ENCODE measurements at places on chromosomes 6 and 20.
A peak's percentile ranks its signal among the peaks of the same experiment; 100 is the strongest.

DNA sequence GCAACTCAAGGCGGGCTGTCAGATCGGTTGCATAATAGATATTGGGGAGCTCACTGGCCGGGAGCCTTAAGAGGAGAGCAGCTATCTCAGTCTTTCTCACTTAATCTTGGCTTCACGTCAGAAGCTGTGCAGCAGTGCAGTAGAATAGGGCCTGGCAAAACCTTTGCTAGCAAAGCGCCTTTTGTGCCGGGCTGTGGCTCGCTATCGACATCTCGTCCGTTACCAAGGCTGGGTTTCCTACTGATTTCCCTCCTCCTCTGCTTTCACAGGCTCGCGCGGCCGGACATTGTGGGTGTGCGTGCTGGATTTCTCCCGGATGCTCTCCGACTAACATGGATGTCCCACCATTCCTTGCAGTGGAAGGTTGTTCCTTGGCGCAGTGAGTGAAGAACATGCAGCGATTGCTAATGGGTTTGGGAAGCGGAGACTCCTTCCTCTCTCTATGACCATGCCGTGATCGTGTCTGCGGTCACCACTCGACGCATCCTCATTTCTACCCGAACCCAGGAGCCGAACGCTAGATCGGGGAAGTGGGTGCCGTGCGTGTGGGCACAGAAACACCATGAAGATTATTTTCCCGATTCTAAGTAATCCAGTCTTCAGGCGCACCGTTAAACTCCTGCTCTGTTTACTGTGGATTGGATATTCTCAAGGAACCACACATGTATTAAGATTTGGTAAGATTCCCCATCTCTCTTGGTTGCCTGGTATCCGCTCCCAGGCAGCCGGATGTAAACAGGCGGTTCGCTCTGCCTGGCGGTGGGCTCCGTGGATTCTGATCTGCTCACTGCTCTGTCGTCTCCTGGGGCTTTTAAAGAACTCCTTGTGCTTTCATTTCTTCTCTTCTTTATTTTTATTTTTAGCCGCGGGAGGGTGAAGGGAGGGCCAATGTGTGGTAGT is 5.5 kb downstream of the GRIK2 start:
- DNase-seq = no peak

GRCh38 chr6:157012355-157012754 is 235.2 kb downstream of the ARID1B start:
- no peak for DNase-seq

DNA sequence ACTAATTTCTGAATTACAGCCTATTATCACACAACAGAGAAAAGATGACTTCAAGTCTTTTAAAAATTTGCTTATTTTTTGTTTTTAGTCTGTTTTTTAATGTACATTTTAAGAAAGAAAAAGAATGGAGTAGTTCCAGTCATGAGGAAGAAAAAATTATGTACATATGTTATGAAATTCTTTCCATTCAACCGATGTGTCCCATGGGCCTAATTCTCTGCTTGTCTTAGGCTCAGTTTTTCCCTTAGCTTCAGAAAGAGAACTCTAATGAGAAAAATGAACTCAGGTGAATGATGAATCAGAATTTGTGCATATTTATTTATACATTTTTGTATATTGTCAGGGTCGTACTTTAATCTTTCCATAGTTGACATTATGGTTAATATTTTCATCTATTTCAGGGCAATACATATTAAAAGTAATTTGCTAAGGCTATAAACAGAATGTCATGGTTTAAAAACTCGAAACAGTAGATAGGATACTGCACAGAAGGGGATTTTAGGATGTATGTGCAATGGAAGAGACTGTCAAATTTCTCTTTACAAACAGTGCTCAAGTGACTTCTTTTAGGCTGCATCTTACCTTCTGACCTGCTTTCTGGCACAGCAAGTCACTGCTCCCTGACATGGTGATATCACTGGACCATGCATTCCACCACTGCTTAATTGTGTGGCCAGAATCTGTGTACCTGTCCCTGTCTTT is 153.1 kb downstream of the EPHA7 start:
- no peak for DNase-seq

DNA sequence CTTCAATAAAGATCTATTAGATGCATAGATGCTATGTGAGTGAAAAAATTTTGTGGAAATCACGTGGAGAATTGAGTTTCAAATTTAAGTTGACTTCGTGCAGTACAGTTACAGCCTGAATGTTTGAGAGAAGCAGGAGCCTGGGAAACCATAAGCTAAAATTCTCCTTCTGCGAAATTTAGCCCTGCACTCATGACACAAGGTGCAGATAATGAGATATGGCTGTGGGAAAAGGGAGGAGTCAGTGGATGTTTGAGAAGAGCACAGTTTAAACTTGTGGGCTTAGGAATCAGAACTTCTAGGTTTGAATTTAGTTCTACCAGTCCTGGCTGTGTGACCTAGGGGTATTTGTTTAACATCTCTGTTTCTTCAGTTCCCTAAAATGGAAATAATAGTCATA is 32.1 kb upstream of the SIRPG start:
- DNase-seq = no peak

- DNase-seq = peak; percentile 16
Observed at GRCh38 chr6:7540595-7540994, 876 bp upstream of the DSP start.

- DNase-seq = no peak
Observed at GRCh38 chr6:146169872-146170271, 141.0 kb downstream of the GRM1 start.

- DNase-seq = no peak
Observed at GRCh38 chr6:89724981-89725380, 86.4 kb upstream of the LYRM2 start.

GRCh38 chr6:142716097-142716496 is 228.9 kb downstream of the HIVEP2 start:
- DNase-seq = no peak

DNA sequence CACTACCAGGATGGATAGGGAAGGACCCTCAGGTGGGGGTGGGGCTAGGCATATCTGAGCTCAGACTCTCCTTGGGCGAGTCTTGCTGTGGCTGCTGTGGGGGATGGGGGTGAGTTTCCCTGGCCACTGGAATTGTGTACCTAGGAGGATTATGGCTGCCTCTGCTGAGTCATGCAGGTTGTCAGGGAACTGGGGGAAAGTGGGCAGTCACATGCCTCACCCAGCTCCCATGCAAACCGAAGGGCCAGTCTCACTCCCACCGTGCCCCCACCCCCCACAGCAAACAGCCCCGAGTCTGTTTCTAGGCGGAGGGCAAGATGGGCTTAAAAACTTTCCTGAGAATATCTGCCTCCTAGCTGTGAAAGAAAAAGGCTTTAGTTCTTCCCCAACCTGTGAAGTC is 210.3 kb upstream of the FERMT1 start:
- no peak for DNase-seq

GRCh38 chr6:143271024-143271423 is 179.5 kb downstream of the ADAT2 start:
- peak; percentile 55 for DNase-seq

GRCh38 chr20:7151676-7152470 is 384.4 kb downstream of the BMP2 start:
- peak; percentile 67 for DNase-seq

DNA sequence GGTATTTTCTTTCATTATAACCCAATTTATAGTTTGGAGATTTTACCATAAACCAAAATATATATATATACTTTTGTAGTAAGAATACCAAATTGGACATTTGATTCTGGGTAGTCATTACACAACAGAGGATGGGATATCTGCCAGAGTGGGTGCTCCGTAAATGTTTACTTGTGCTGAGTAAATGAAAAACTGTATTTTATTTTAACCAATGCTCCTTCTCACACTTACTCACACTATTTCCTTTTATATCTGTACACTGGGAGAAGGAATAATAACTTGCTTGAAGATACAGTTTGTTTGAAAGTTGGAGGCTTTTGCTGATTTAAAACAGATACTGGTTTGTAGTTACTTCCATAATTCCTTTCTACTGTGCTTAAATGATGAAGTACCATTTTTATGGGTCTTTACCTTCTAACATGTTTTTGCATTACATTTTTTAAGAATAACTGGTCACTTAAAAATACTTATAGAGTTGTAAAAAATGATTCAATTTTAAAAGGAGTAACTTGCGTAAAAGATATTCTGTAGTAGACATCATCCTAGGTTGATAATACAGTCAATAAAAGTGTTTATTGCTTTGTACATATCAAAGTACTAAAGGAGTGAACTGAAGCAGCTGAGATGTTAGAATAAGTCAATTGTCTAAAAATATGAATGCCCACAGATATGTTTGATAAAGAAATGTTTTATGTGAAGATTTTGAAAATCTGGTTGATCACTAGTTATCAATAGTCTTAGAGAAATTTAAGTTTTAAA is 411.7 kb downstream of the UTRN start:
- peak; percentile 22 for DNase-seq

GRCh38 chr6:37426945-37427510 is 6.0 kb upstream of the CMTR1 start:
- no peak for DNase-seq

- no peak for DNase-seq
Observed at GRCh38 chr6:163100259-163100658, 314.3 kb upstream of the QKI start.

DNA sequence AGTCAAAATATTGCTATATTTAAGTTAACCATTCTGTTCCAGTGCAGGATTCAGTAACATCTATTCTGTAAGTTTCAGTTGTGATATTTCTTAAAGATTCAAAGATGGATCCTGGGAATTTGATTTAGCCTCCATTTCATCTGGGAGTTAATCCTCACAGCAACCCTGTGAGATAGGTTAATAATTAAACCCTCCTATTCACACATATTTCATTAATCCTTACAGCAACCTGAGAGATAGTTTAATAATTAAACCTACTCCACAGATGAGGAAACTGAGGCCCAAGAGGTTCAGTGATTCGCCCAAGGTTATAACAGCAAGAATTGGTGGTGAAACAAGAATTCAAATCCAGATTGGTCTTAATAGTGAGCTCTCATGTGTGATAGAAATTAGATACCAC is 10.9 kb upstream of the ZBTB2 start:
- DNase-seq = no peak

All from choroid plexus epithelial cell (primary cell).